ENCODE measurements at places on chromosomes 3 and 15.

DNA sequence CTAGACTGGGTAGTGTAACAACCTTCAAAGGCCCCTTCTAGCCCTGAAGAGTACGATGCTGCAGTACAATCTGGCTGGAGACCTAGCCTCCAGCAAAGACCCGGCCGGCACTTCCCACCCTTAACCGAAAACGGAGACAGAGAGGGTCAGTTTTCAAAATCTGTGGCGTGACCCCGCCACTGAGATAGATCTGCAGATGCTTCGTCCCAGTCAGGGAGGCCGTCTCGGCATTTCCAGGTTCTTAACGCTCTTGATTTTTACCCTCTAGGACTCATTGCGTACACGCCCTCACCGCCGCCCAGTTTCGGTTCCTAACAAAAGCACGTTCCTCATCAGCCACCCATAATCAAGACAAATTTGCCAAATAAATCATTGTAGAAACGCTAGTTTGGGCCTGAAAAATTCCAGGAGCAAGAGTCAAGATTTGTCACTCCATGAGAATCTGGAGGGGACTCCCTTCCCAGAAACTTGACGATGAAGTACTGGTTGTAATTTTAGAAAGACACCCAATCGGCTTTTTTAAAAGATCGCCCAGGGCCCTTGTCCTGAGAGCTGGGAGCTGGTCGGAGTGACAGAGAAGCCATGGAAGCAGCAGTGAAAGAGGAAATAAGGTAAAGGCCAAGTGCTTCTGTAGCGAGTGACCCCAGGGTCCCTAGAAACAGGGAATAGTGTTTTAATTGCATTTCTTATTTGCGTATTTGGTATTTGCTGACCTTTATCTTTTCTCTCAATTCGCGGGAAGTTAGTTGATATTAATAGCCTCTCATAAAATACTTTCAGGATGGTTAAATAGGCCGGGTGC is 868 bp upstream of the TMEM87A start:
- DNase-seq = peak; percentile 59

DNA sequence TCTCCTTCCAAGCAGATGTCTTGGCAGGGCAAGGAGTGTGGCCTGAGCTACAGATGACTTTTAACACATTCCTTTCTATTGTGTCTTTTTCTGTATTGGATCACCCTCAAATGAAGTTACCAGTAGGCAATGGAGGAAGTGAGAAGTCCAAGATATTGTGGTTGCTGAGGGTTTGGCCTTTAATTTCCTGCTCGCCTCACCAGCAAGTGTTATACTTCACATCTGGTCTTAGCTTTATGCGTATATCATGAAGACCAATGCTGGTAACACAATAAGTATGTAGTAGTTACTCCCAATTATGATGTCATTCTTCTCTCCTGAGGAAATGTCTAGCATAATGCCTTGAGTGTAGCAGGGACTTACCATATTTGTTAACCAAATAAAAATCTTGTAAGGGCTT is 179.9 kb downstream of the ZIC1 start:
- DNase-seq = no peak

DNA sequence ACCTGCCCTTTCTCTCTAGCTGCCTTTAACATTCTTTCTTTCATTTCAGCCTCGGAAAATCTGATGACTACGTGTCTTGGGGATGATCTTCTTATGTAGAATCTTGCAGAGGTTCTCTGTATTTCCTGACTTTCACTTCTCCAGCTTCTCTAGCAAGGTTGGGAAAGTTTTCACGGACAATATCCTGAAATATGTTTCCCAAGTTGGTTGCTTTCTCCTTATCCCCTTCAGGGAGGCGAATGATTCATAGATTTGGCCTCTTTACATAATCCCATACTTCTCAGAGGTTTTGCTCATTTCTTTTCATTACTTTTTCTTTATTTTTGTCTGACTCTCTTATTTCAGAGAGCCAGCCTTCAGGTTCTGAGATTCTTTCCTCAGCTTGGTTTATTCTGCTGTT is 62.1 kb upstream of the CCDC54 start:
- DNase-seq = no peak

DNA sequence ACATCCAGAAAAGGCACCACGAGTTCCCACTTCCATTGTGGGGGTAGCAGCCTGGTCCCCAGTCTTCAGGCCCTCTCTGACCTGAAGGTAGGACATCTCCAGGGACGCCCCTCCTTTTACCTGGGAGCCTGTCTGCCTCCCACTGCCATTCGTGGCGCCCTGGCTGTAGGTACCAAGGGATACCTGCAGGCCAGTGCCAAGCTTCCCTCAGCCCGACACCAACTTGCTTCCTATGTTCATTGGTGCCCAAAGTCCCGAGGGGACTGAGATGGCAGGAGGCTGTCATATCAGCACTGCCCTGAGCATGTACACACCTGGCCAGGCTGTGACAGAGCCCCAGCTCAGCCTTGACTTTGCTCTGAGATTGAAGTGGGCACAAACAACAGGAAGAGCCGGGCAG is 137.3 kb upstream of the CNTN3 start:
- no peak for DNase-seq

GRCh38 chr15:68801572-68802148 is 19.0 kb downstream of the ANP32A start:
- no peak for DNase-seq

DNA sequence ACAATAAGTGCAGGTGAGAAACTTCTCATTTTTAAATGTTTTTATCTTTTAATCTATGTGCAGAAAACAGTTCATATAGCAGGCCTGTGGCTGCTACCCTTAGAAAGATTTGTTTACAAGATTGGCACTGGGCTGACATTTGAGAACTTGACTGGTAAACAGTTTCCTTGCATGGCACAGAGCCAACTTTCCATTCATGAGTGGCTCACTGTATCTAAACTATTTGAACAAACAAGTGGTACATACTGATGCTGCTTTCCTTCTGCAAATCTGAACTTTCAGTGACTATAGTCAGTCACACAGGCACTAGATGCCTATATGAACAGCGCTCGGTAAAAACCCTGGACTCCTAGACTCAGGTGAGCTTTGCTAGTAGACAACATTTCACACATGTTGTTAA is 6.3 kb upstream of the GTPBP8 start:
- DNase-seq = no peak

- no peak for DNase-seq
Measured at GRCh38 chr15:92028389-92028724, 174.8 kb downstream of the SLCO3A1 start.

GRCh38 chr3:72776-73175 is 123.8 kb upstream of the CHL1 start:
- no peak for DNase-seq

GRCh38 chr3:131026321-131027151 is at the start of the genes ASTE1 and NEK11:
TSS of gene ASTE1 (minus strand) at chr3:131026825. CDS start at chr3:131025306, 1,519 bp downstream.
TSS of gene NEK11 (plus strand) at chr3:131026877. CDS start at chr3:131029709, 2,832 bp downstream.
- DNase-seq = peak; percentile 93

DNA sequence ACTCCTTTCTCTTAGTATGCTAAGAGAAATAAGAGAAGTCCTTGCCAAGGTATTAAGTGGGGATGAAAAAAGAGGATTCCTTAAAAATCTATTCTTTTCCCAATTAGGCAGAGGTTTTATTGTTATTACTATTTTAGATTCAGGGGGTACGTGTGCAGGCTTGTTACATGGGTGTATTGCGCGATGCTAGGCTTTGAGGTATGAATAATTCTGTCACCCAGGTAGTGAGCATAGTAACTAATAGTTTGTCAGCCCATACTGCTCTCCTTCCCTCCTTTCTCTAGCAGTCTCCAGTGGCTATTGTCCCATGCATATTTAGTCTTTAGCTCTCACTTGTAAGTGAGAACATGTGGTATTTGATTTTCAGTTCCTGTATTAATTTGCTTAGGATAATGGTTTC is 83.9 kb downstream of the LEKR1 start:
- no peak for DNase-seq

GRCh38 chr3:45224824-45225464 is 1.1 kb downstream of the TMEM158 start:
- DNase-seq = no peak

- peak; percentile 2 for DNase-seq
Measured at GRCh38 chr15:100529556-100529955, 806 bp upstream of the CERS3 start.

GRCh38 chr15:57281321-57281720 is 95.0 kb upstream of the CGNL1 start:
- no peak for DNase-seq

GRCh38 chr3:112761062-112761638 is 85.5 kb downstream of the CD200R1L start:
- DNase-seq = no peak

- no peak for DNase-seq
Measured at GRCh38 chr3:174333640-174334039, 525.5 kb upstream of the NAALADL2 start.

DNA sequence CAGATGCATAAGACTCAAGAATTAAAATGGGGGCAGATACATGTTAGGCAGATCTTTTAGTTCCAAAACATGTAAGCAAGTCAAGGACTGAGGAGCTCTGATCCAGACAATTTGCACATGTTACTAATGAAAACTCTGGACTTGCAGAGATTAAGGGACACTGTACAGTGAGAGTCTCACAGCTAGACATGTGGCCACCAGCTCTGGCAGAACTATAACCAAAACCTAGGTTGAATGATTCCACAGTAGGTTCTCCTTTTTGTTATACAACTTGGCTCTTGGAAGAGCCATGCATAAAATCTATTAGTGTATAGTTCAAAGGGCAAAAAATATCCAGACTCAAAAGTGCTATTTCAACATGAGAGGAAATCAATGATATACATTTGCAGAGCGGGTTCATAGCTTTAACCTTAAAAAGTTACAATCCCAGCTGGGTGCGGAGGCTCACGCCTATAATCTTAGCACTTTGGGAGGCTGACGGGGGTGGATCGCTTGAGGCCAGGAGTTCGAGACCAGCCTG is 61.8 kb downstream of the SETD2 start:
- DNase-seq = no peak

DNA sequence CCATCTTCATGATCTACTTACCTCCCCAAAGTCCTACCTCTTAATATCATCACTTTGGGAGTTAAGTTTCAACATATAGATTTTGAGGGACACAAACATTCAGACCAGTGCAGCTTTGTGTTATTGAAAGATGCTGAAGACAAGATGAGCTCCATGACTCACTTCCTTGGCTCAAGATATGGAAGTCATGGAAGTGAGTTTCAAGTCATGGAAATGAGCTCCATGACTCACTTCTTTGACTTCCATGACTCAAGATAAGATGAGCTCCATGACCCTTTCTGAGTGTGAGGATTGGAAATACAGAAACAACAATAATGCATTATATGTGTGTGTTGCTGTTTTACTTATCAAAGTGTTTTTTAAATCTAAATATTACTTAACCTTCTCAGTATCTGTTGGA is 170.2 kb upstream of the TPRG1 start:
- DNase-seq = no peak

DNA sequence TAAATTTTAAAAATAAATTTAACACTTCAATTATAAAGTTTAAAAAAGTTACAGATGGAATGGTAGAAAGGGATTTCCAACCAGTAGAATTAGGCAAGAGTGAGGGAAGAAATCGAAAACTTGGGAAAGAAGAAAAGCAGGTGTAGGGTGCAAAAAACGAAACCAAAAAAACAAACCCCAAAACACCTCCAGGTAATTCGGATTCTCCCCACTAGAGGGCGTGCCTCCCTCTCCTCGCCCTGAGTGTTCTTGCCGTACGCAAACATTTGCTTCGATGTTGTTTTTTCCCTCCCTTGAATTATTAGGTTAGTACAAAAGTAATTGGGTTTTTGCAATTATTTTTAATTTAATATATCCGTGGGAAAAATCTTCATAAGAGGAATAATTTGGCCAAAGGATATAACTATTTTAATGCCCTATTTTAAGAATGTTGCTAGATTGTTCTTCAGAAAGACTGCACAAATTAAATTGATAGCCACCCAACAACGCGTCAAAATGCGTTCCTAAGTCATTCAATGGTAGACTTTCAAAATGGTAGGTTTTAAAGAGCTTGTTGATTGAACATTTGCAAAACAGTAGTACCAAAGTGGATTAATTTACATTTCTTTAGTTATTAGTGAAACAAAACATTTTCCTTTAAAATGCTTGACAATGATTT is 63.7 kb downstream of the SLC30A4 start:
- peak; percentile 84 for DNase-seq

- no peak for DNase-seq
Measured at GRCh38 chr3:414063-414462, 217.5 kb downstream of the CHL1 start.

GRCh38 chr3:159451067-159451466 is 537.6 kb upstream of the IL12A start:
- no peak for DNase-seq

DNA sequence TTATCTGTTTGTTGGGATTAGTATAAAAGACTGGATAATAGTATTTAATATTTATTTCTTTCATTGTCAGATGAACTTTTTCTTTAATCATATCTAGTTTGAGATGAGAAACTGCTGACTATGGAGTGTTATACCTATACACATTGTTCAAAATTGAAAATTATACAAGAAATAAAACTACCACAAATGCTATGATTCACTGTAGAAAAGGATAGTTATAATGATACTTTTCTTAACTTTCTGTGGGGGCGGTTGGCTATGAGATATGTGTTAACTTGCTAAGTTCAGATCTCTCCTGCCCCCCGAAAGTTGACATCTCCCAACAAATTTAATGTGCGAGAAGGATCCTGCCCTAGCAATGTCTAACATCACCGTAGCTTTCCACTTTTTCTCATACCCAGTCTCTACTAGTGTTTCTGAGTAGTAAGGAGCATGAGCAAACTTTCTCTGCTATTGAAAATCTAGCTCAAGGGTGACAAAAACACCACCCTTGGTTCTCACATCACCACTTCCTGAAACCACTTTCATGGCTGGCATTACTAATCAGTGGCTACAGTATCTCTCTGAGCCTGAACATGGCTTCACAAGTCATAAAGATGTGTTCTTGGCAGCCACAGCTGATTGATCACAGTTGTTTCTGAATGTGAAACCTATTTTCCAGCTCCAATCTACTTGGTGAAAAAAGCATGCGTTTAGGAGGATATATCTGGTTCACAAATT is 15.8 kb upstream of the SAMMSON start:
- no peak for DNase-seq

DNA sequence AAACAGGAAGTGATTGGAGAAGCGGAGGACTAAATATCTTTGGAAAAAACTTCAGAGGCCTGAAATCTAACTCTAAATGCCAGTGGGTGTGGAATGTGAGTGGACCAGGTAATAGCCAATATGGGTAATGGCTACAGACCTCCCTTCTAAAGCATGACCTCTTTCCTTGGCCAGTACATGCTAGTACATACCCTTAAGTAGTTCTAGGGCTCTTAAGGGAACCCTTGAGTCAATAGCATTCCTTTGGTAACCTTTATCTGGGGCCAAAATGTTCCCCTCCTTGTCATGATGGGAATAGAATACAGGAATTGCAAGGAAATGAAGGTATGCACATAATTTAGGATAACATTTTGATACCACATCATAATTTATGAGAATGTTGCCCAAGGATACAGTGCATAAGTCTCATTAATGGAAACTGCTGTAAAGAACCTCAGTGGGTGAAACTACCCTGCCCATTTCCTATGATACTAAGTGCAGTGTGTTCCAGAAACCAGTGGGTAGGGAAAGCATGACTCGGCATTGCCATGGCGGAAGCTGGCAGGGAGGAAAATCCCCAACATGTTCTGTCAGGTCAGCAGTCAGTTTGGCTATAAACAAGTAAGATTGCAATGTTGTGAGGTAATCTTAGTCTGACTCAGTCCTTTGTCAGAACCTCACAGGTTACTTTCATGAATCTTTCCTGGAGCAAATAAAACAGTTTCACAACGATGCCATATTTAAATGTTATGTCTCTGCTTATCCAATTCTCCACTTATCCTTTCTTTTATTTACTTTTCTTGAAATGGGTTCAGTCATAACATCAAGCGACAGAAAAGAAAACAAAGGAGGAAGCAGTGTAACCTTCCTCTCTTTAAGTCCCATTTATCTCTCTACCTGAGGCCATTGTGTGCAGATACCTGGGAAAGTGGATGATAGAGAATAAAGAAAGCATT is 23.5 kb upstream of the RAP2B start:
- peak; percentile 67 for DNase-seq
